ENCODE measurements at places on chromosomes 4 and X.

GRCh38 chr4:185229021-185229818, 19.8 kb downstream of the SNX25 start:
- no peak for DNase-seq

DNA sequence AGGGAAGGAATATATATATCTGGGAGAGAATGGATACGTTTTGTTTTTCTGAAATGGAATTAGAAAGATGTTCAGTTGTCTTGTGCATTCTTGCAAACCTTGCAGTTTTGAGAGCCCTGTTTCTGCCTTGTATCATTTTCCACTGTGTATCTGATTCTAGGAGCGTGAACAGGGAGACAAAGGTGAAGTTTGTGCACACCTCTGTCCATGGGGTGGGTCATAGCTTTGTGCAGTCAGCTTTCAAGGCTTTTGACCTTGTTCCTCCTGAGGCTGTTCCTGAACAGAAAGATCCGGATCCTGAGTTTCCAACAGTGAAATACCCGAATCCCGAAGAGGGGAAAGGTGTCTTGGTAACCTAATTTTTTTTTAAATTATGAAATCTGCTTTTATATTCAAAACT, 17.7 kb downstream of the PGM2 start:
- no peak for DNase-seq

- no peak for DNase-seq
Observed at GRCh38 chr4:119508281-119508680, 120.3 kb downstream of the PDE5A start.

DNA sequence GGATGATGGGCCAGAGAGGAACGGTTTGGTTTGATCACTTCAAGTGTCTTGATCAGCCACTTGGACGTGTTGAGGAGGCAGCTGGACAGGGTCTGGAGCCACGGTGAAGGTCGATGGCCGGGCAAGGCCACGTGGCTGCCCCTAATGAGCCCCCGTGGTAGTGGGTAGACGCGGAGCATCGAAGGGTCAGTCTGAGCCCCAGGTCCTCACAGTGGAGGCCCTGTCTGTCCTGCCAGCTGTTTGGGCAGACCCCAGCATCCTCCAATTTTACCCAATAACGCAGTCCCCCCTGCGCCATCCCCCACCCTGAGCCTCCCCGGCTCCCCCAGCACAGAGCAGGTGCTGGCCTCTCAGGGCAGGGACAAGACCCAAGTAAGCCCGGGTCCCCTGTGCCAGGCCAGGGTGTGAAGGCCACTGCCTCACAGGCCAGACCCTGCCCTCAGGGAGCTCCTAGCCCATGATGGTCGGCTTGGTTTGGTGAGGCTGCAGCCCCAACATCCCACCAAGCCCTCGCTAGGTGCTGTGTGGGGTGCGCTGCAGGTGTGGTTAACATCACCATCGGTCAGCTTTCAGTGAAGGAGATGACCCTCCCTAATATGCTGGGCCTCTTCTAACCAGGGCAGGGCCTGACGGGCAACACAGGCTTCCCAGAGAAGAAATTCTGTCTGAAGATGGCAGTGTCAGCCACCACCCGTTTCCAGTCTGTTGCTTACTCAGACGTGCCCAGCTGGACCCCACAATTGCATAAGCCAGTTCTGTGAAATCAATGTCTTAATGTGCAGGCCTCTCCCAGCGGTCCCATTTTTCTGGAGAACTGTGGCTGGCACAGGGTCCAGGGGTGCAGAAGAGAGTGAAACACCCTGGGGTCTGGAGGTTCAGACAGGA, 40.5 kb upstream of the NKX1-1 start:
- DNase-seq: no peak

- DNase-seq: no peak
Observed at GRCh38 chr4:128854433-128854832, 44.9 kb downstream of the JADE1 start.

GRCh38 chrX:10566716-10567097, 53.7 kb downstream of the MID1 start:
- DNase-seq: no peak

- no peak for DNase-seq
Observed at GRCh38 chr4:137694138-137694537, 161.8 kb upstream of the PCDH18 start.

- DNase-seq: no peak
Observed at GRCh38 chr4:128334256-128334655, 46.6 kb upstream of the PGRMC2 start.

- DNase-seq: no peak
Observed at GRCh38 chr4:33751050-33751449, 2493.3 kb downstream of the ARAP2 start.

DNA sequence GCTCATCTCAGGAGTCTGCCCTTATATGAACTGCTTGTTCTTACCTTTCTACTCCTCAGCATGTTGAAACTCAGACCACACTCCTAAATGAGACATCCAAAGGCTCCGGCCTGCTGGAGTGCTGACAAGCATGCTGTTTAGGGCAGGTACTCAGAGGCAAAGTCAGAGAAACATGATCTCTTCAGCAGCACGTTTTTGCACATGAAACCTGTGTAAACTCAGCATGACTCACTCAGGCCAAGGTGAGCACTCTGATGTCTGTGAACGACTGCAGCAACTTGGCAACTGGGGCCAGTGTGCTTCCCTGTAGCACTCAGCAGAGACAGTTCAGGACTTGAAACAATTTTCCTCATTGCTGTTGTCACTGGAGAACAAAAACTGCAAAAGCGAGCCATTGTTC, 109.6 kb downstream of the PACRGL start:
- no peak for DNase-seq

DNA sequence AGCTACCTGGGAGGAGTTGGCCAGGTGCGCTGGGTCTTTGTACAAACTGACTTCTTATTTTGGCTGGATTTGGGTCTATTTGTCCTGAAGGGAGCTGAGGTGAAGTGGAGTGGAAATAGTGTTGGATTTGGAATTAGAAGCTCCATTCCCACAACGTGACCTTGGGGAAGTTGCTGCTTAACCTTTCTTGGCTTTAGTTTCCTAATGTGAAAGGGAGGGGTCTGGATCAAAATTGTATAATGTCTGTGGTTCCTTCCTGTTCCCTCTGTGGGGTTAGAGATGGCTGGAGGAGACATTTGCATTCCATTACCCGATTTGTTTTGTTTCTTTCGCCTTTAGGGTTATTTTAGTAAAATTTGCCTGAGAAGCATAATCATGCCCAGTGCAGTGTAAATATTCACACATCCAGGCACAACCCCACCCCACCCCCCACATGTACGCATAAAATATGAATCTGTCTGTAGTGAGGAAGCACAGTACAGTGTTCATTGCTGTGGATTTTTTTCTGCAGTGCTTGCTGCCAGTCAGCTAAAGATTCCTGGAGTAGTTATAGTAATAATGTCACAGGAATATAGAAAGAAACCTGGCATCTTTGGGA, 21.5 kb downstream of the JADE1 start:
- no peak for DNase-seq

DNA sequence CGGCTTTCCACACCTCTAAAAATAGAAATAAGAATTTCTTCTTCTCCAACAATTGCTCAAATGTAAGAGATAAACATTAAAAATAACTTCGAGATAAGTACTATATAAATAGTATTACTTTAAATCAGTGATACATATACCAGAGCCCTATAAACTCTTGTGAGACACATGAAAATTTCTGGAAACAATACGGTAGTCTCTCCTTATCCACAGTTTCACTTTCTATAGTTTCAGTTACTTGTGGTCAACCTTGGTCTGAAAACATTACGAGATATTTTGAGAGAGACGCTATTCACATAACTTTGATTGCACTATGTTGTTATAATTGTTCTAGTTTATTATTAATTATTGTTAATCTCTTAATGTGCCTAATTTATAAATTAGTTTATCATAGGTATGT, 101.5 kb upstream of the CXXC4 start:
- DNase-seq: no peak

DNA sequence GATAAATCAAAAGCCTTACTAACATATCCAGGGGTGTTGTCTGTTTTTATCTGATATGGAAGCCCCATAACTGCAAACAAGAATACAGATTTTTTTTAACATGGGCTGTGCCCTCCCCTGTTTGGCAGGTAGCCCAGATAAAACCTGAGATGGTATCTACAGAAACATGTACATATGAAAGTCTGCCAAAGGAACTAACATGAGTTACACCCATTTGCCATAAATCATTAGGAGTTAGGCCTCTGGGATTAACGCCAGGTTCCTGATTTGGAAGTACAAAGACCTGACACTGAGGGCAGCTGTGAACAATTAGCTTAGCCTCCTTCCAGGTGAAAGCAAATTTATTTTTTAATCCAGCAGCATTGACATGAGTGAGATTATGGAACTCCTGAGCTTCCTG, 264.3 kb downstream of the TECRL start:
- no peak for DNase-seq

- no peak for DNase-seq
Observed at GRCh38 chrX:93346309-93346708, 327.1 kb downstream of the NAP1L3 start.

DNA sequence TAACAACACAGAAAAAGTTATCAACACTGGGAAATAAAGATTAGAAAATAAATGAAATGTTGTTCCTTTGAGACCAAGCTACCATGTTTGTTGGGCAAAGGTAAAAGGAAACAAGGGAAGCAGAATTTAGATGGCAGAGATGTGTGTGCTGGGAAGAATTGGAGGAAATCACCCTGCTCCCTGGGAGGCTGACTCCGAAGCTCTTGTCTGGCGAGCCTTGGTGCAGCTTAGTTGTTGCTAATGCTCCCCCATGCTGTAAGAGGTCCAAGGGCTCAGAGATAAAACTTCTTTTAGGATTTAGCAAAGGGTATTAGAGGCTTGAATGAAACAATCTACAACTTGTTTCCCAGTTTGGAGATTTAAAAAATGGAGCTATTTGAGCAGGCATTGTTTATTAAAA, 123.8 kb upstream of the DDIT4L start:
- DNase-seq: no peak

GRCh38 chr4:2047781-2048581, 11.1 kb upstream of the NAT8L start:
- no peak for DNase-seq

GRCh38 chr4:149409146-149409545, 406.5 kb downstream of the IQCM start:
- no peak for DNase-seq

GRCh38 chr4:28227764-28228163, 1367.1 kb downstream of the STIM2 start:
- no peak for DNase-seq

- DNase-seq: no peak
Observed at GRCh38 chr4:61501812-61502211, 301.7 kb downstream of the ADGRL3 start.

- no peak for DNase-seq
Observed at GRCh38 chr4:28709891-28710290, 1849.2 kb downstream of the STIM2 start.

- no peak for DNase-seq
Observed at GRCh38 chrX:140701480-140701879, 8.1 kb upstream of the LINC00632 start.

- no peak for DNase-seq
Observed at GRCh38 chr4:148215202-148215601, 227.0 kb downstream of the NR3C2 start.

GRCh38 chr4:158850371-158850770, 81.5 kb downstream of the FNIP2 start:
- DNase-seq: no peak

GRCh38 chr4:145207934-145208333, 27.5 kb upstream of the OTUD4 start:
- DNase-seq: no peak

GRCh38 chr4:139639654-139640053, 26.0 kb upstream of the MGST2 start:
- DNase-seq: no peak

DNA sequence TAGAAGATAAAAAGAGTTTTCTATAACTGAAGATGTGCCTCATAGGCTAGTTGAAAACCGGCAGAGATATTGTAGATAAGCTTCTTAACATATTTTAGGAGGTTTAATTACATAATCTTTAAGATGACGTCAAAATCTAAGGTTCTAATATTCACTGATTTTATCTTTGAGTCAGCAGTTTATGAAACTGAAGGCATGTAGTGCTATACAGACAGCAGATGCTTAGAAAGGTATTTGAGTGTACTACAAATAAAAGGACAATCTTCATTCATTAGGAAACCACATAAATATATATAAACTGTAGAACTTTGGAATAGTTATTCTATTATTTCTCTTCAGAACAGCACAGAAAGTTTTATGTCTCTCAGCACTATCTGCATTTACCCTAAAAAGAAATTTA, 504.8 kb downstream of the IL15 start:
- no peak for DNase-seq

DNA sequence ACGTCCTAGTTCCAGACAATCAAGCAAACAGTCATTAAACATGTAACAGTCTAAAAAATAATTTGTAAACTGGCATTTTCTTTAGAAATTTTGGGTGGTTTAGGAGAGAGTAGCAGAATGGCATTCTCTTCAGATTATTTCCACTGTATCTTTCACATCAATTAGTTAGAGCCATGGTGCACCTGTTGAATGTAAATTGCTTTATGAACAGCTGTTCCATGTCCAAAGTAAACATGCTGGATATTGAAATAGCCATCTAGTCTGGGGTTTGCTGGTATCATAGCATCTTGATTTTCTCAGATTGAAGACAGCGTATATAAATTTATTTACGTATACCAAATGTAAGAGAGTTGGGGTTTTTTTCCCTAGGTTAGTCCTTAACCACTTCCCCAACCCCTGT, 143.6 kb downstream of the RCHY1 start:
- no peak for DNase-seq

DNA sequence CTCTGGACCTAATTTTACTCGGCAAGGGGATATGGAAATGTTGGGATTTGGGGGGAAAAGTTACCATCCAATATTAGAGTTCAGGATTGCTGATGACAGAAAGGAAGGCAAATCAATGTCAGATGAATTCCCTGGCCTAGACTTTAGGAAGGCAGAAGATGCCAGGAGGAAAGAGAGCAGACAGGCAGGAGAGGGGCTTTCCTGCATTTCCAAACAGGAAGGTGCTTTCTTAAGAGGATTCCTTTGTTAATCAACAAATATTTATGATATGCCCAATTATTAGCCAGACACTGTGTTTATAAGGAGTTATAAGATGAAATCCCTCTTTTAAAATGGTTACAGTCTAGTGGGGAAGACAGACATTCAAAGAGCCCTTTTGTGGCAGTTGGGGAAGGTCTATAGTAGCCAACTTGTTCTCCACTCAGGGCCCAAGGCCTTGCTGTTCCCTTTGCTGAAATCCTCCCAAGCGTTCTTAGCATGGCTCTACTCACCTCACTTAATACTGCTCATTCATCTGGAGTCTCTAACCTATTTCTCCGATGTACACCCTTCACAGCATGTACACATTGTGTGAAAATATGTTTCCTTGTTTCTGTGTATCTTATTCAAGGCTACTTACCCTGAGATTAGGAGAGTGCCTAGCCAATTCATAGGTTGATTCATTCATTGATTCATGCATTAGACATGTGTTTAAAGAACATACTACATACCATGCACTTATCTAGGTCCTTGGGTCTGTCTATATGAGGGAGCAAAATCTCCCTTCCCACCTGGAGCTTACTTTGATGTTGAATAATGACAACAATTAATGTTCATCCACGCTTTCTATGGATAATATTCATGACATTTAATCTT, 5.3 kb downstream of the IGFBP7 start:
- DNase-seq: no peak

- no peak for DNase-seq
Observed at GRCh38 chr4:7046971-7047370, 3.8 kb downstream of the TADA2B start.

GRCh38 chrX:148517176-148517575, 16.8 kb downstream of the AFF2 start:
- no peak for DNase-seq

- no peak for DNase-seq
Observed at GRCh38 chr4:174218127-174218790, 65.2 kb downstream of the FBXO8 start.

- no peak for DNase-seq
Observed at GRCh38 chr4:186936496-186937375, 213.1 kb upstream of the FAT1 start.

- DNase-seq: no peak
Observed at GRCh38 chrX:154809939-154810665, 4.8 kb upstream of the MPP1 start.

All from anterior cingulate cortex (tissue), 58 donors.